IMR-90 (cell line): ENCODE measurements at places on chromosomes 4 and X. TPM values are rescaled to one million over a fixed set of nuclear protein-coding genes. Genes with fewer than 3 reads are reported as not detected.

DNA sequence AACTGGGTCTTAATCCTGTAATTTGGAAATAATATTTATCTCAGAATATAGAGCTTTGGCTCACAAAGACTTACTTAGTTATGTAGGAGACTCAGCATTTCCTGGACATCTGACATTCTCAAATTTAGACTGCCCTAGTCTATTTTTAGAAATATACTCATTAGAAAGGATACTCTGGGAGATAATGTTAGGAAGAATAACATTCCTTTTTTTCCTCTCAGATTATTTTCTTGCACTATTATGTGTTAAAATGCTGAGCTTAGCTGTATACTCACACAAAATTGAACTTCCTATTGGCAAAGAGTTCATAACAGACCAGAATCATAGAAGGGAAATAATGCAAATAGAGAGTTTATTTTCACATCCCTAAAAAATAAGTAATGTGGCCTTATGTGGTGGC, 1424.9 kb upstream of the PCDH7 start:
- no peaks in the 10 kb centered on the region for H3K36me3 ChIP-seq
- no peaks in the 10 kb centered on the region for H3K4me1 ChIP-seq
- H3K4me3 ChIP-seq, result no peak overlapping the region
- DNase-seq, result peak; percentile 28

VSIG1 gene
- total RNA-seq, result not detected in 2 replicates

DNA sequence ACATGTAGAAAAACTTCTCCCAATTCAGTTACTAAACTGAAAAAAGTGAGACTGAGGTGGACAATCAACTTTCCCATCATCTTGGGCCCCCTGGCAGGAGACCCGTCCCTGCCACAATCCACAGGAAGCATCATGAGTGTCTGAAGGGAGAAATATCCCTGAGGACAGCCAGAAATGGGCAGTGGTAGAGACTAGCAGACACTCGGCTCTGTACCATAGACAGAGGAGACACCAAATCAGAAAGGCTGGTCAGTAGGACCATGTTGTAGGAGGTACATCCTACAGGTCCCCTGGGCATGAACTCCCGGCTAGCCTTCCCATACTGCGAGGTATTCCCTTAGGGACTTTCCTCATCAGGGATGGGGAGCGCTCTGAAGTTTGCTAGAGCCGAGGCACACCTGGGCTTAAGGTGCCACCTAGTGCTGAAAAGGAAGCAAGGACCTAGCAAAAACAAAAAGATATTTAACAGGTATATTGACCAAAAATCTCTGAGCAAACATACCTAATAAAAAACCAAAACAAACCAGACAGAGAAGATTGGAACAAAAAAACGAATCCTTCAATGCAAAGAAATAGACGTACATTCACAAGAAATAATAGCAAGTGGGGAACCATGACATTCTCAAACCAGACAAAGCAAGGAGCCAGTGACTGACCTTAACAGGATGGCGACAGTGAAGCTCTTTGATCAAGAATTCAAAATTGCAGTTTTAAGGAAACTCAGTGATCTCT, 55.6 kb downstream of the HAUS3 start:
- no peak overlapping the region for H3K4me3 ChIP-seq
- H3K27ac ChIP-seq, result no peak overlapping the region
- peak; percentile 22 for DNase-seq
- H3K4me1 ChIP-seq, result no peaks in the 10 kb centered on the region
- no peaks in the 10 kb centered on the region for H3K27me3 ChIP-seq

DNA sequence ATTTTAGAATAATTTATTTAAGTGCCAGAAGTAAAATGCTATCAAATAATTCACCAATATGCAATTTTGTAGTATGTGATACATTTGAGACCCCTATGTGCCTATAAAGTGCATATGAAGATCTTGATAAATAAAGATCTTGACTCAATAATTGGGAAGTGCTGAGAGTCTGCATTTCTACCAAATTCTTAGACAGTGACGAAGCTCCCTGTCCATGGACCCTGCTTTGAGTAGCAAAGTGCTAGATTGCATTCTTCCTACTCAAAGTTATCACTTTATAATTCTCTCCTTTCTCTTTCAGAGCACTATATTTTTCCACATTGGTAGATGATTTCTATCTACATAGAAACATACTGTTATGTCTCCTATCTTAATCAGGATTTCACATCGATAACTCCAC, 1393.9 kb downstream of the ARAP2 start:
- no peaks in the 10 kb centered on the region for H3K4me1 ChIP-seq
- no peaks in the 10 kb centered on the region for H3K27me3 ChIP-seq
- no peaks in the 10 kb centered on the region for H3K36me3 ChIP-seq
- H3K4me3 ChIP-seq, result no peak overlapping the region
- no peak for DNase-seq

F9 gene
- total RNA-seq, result not detected in 2 replicates

- peaks cover 2% of the 10 kb centered on the region; the same call in 1 of the 2 replicates for H3K36me3 ChIP-seq
- no peaks in the 10 kb centered on the region for H3K27me3 ChIP-seq
- no peak overlapping the region for H3K4me3 ChIP-seq
- H3K4me1 ChIP-seq, result no peaks in the 10 kb centered on the region
- no peak for DNase-seq
Measured at GRCh38 chr4:17939054-17939453, 82.5 kb downstream of the LCORL start.

DNA sequence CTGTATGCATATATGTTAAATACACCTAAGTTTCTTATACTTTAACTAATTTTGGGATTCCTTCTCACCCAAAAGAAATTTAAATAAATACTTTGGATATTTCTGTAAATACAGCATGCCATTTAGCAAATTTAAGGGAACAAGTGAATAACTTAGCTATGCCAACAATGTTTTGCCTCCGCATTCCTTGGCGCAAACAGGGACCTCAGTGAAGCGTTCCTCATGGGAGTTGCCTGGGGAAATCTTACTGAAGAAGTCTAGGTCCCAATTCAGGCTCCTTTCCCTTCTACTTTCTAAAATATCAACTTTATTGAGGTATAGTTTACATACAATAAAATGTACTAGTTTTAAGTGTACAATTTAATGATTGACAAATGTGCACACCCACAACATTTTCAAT, 25.0 kb downstream of the COL4A5 start:
- DNase-seq, result no peak
- no peak overlapping the region for H3K27ac ChIP-seq
- 0 out of 2 replicates have a peak, but pooled peaks cover 2% of the 10 kb centered on the region for H3K36me3 ChIP-seq
- H3K27me3 ChIP-seq, result no peaks in the 10 kb centered on the region
- H3K4me3 ChIP-seq, result no peak overlapping the region

DNA sequence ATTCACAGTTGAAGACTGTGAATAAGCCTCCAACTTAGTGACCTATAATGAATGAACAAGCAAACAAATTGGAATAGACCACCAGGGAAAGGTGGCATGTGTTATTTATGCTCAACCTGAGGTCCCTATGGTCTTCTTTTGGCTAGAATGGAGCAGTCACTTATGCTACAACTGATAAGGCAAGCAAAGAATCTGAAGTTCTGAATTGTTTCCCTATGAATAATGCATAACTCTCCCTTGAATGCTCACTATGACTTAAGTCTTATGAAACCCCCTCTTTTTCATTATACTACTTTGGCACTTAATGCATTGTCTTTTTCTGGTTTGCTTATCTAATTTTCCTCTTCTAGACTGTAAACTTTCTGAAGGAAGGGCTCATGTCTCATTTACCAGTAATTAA, 2.6 kb downstream of the GIMD1 start:
- H3K36me3 ChIP-seq, result no peaks in the 10 kb centered on the region
- peak overlapping the region; percentile 53; the same call in 1 of the 2 replicates for H3K27ac ChIP-seq
- peak; percentile 65 for DNase-seq
- no peak overlapping the region for H3K4me3 ChIP-seq
- peaks cover 8% of the 10 kb centered on the region for H3K4me1 ChIP-seq
- no peaks in the 10 kb centered on the region; the same call in 1 of the 2 replicates for H3K27me3 ChIP-seq

DNA sequence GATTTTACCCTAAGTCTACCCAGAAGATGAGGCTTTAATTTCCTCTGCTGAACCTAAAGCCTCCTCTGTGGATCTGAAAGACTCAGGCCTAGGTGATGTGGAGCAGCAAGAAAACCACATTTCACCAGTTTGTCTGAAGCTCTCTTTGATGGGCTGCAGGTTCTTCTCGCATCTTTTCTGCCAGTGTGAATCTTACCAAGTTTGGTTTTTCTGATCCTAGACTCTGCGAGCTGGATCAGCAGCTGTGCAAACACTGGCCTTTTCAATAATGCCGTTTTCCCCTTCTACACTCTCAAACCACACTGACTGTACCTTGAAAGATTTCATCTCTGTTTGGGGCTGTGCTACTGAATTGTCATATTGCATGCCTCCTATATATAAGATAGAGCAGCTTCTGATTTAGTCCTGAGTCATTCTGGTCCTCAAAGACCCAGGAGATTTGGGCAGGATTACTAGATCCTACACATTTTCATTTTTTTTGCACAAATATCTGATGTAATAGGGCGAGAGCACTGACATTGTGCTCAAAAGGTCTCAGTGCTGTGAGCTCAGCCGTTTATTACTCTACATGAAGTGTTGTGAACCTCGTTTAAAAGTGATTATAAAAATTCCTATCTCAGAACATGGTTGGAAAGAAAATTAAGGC, 133.6 kb upstream of the FAM9C start:
- H3K27me3 ChIP-seq, result no peaks in the 10 kb centered on the region
- no peak overlapping the region for H3K4me3 ChIP-seq
- no peak for DNase-seq
- H3K27ac ChIP-seq, result no peak overlapping the region
- H3K4me1 ChIP-seq, result no peaks in the 10 kb centered on the region
- H3K36me3 ChIP-seq, result no peaks in the 10 kb centered on the region

DNA sequence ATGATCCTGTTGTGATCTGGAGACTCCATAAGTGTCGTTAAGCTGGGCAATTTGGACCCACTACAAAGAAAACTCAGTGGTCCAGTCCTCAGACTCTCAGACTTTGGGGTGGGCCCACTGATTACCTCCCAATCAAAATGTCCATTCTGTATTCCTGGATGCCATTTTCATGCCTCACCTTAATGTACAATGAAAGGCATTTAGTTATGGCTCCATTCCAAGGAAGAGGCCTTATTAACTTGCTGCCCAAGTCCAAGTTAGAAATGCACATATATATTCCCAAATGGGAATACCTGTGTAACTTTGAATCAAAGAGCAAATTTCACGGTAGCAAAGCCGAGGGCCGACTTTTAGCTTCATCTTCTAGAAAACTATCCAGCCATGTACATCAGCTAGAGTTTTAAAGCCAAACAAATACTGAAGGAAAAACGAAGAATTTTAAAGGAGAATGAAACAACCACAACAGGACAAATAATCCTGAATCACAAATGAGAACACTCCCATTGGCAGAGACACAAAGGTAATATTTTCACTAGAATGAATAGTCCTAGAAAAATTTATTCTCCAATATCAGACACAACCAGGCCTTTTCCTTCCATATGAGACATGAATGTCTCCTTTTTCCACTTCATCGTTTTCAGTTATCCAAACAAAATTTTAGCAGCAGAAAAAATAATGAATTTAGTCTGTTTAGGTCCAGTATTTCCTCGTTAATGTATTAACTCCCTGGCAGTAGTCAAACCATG, 63.7 kb upstream of the HHIP start:
- no peak overlapping the region for H3K4me3 ChIP-seq
- peak; percentile 45 for DNase-seq
- H3K27ac ChIP-seq, result no peak overlapping the region

SMIM10L2A gene
- total RNA-seq, result under 0.01 TPM in 2 replicates

GRCh38 chr4:124135409-124135813, 577.1 kb downstream of the ANKRD50 start:
- no peaks in the 10 kb centered on the region for H3K4me1 ChIP-seq
- H3K36me3 ChIP-seq, result no peaks in the 10 kb centered on the region
- DNase-seq, result peak; percentile 60
- H3K4me3 ChIP-seq, result no peak overlapping the region
- H3K27me3 ChIP-seq, result no peaks in the 10 kb centered on the region
- H3K27ac ChIP-seq, result no peak overlapping the region

- H3K4me1 ChIP-seq, result no peaks in the 10 kb centered on the region
- no peak overlapping the region for H3K27ac ChIP-seq
- H3K36me3 ChIP-seq, result no peaks in the 10 kb centered on the region
- no peaks in the 10 kb centered on the region for H3K27me3 ChIP-seq
- DNase-seq, result no peak
Measured at GRCh38 chr4:96326846-96327245, 487.0 kb downstream of the PDHA2 start.

- peaks cover 2% of the 10 kb centered on the region; the same call in 1 of the 2 replicates for H3K27me3 ChIP-seq
- H3K36me3 ChIP-seq, result no peaks in the 10 kb centered on the region
- DNase-seq, result no peak
- H3K4me1 ChIP-seq, result no peaks in the 10 kb centered on the region
- no peak overlapping the region for H3K27ac ChIP-seq
Measured at GRCh38 chr4:54941994-54942552, 183.3 kb downstream of the KDR start.

PARM1 gene
- total RNA-seq, result under 0.01 and 0.18 TPM in 2 replicates

- no peak overlapping the region for H3K4me3 ChIP-seq
- H3K27ac ChIP-seq, result no peak overlapping the region
- no peaks in the 10 kb centered on the region for H3K27me3 ChIP-seq
Measured at GRCh38 chr4:43943998-43944397, 504.6 kb downstream of the KCTD8 start.

DNA sequence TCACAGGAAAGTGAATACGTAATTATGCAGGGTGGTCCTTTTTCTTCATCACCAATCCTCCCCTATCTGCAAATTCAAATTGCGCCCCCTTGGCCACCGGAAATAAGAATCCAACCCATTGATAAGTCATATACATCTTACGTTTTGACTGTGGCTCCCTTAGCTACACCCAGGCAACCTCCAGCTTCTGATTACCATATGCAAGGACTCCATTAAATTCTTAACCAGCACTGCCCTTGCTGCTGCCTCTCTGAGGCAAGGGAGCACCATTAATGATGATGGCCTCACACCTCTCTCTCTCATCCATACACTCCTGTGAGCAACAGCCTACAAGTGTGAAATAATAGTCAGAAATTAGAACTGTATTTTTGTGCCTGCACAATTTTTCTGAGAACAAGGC, 106.0 kb upstream of the NOCT start:
- no peak overlapping the region for H3K27ac ChIP-seq
- no peak for DNase-seq
- peaks cover 3% of the 10 kb centered on the region for H3K27me3 ChIP-seq
- no peaks in the 10 kb centered on the region for H3K36me3 ChIP-seq

GRCh38 chr4:112793033-112793432, 156.1 kb downstream of the LARP7 start:
- H3K4me3 ChIP-seq, result no peak overlapping the region
- DNase-seq, result no peak
- no peaks in the 10 kb centered on the region for H3K4me1 ChIP-seq
- no peaks in the 10 kb centered on the region for H3K36me3 ChIP-seq

GRCh38 chrX:19852014-19853005, 35.1 kb downstream of the SH3KBP1 start:
- no peak overlapping the region for H3K27ac ChIP-seq
- peak; percentile 65 for DNase-seq
- H3K36me3 ChIP-seq, result no peaks in the 10 kb centered on the region
- H3K4me3 ChIP-seq, result no peak overlapping the region

ESX1 gene
- not detected in 2 replicates for total RNA-seq

DNA sequence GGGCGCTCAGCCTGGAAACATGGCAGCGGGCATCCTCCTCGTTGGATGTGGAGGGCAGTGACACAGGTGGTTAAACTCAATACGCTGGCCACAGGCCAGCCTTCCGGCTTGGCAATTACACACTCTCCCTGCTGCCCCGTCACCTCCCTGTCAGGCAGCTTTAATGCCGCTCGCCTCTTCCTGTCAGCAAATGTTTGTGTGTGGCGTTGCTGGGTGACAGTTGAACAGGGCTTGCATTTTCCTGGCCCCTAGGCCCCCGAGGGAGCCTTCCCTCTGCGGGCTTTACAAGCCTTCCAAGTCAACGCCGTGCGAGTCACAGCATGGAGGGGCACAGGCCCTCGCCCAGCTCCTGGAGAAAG, 620.0 kb downstream of the BCOR start:
- no peak for DNase-seq
- no peak overlapping the region for H3K4me3 ChIP-seq
- H3K36me3 ChIP-seq, result no peaks in the 10 kb centered on the region
- H3K27ac ChIP-seq, result no peak overlapping the region
